ENCODE measurements at places on chromosomes 2 and 18.
A peak's percentile ranks its signal among the peaks of the same experiment; 100 is the strongest.

GRCh38 chr2:181419129-181419855 is 37.9 kb upstream of the ITGA4 start:
- DNase-seq, result no peak

- DNase-seq, result no peak
Observed at GRCh38 chr18:46250084-46250811, 146.1 kb downstream of the HAUS1 start.

- no peak for DNase-seq
Observed at GRCh38 chr2:100924520-100925451, 77.3 kb upstream of the RPL31 start.

- no peak for DNase-seq
Observed at GRCh38 chr18:63146828-63147409, 172.7 kb downstream of the BCL2 start.

DNA sequence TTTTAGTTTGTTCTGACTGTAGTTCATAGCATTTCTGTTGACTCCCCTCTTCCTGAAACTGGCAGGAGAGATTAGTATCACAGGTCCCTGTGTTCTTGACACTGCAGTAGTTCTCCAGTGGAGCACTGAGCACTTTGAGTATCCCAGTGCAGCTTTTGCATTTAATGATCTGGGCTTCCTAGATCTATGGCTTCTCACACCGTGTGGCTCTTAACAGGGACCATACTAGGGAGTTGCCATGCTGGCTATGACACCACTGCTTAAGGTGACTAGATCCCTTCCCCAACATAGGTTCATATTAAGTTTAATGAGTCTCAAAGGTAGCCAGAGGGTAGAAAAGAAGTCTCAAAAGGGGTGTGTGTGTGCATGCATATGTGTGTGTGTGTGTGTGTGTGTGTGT is 6.2 kb upstream of the MSTN start:
- no peak for DNase-seq

DNA sequence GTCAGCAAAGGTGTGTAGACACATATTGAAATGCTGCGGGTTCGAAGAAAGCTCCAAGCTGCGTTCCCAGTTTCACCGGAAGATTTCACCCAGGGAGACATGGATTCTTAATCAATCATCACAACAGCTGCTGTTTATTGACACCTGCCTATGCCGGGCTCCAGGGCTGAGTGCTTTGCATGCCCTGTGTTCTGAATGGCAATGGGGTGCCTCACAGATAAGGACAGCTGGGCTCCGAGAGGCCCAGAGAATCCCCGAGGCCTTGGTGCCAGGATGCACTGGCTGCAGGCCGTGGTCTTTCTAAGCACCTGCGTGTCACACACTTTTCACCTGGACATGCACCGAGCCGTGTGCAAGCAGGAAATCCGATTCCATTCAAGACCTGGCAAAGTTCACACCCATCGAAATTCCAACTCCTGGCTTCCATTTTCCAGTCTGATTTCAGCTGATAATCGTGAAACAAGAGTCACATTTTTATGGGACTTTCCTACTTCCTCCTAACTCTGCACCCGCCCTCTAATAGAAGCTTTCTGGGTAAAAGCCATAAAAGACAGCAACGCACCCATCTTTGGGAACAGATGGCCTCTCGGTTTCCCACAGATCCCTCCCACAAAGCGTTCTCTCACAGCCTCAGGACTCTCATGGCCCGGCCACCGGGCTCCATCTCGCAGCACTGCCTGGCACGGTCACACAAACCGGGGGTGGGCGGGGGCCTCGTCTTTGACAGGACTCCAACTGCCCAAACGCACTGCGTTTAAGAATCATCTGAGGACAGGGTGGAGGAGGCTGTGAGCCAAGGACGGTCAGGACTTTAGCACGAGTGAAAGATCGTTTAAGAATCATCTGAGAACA is 245.6 kb upstream of the SALL3 start:
- no peak for DNase-seq

DNA sequence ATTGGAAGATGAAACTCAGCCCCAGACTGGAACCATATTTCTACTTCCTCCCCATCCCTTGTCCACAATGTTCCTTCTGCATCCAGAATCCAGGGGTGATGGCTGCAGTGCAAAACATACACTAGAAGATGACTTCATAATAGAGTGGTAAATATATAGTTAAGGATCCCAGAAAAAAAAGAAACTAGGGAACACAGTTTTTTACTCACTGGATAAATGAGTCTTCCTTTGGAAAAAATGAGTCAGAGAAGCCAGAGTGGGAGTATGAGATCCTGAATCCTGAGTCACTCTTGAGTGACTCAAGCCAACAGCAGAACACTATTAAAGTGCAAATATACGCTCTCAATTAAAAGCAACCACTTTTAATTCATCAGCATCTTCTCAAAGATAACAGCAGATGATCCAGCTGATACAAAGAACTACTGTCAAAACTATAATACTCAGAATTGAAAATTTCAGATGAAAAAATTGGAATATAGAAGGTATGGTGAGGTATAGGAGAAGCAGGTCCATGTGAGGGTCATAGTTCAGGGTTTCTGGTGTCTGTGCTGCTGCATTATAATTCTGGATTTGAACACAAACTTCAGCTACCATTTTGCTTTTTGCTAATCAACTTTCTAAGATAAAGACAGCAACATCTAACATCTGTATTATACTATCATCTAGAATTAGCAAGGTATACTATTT is 987.2 kb upstream of the CDH2 start:
- DNase-seq, result no peak

DNA sequence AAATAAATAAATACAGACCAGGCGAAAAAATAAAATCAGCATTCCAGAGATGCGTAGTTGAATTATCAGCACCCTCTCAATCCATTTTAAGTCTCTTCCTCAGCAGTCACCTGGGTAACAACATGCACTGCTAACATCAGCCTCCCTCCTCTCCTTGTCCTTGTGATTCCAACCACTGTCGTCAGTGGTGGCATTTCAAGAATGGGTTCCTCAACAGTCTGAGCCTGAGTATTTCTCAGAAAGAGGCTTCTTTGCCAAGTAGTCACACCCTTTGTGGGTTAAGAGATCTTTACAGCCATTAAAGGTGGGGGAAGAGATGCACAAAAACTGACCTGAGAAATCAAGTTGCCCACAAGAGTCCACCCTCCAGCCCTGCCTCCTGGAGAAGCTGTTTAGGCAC is 39.0 kb downstream of the NOL10 start:
- DNase-seq, result no peak

DNA sequence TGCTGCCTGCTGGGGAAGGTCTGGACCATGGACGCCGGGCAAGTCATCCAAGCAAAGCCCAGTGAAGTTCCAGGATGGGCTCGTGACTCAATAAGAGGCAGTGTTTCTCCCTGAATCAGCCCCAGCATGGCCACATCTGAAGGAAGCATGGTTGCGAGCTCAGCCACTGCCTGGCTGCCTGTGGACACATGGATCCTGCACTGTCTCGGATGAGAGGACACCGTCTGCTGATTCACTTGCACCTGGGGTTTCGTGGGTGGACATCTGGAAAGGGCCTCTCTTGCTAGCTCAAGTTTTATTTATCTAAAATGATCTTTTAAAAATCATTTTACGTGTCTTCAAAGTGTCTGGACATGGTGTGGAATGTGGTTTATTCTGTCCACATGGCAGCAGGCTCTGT is 224.8 kb upstream of the FN1 start:
- DNase-seq, result no peak

- no peak for DNase-seq
Observed at GRCh38 chr2:239073745-239074530, 226.1 kb downstream of the TWIST2 start.

- no peak for DNase-seq
Observed at GRCh38 chr2:74162951-74163350, 15.2 kb upstream of the BOLA3 start.

DNA sequence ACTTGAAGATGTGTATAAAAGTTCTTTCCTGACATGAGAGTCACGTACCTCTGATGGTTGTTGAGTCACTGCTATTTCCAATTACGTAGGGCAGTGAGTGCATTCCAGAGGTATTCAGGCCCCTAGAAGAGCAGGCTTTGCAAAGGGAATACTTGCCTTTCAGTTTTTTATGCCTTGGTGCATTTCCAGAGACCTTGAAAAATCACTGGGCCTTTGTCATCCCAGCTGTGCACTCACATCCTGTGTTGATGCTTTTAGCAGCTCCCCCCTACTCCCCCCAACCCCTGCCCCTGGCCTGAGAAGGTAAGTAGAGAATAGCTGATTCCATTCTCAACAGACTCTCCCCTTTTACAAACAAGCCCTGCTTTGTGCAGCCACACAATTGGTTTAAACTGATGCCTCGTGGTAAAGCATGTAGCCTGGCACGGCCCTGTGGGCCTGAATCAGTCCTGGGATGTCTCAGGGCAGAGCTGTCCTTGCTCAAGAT is 174.2 kb downstream of the PRPF40A start:
- no peak for DNase-seq

DNA sequence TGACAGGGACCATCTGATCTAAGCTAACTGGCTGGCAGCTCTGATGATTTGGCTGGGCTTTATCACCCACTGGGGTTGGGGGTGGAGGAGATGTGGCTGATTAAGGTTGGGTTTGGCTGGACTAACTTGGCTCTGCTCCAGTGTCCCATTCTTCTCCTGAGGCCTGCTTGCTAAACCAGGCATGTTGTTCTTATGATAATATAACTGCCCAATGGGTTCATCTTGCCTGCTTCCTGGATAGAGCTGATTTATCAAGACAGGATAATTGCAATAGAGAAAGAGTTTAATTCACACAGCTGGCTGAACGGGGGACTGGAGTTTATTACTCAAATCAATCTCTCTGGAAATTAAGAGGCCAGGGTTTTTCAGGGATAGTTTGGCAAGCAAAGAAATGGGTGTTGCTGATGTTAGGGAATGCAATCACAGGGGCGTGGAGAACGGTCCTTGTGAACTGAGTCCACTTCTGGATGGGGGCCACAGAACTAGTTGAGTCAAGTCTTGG is 150.4 kb downstream of the PTH2R start:
- DNase-seq, result peak; percentile 80

DNA sequence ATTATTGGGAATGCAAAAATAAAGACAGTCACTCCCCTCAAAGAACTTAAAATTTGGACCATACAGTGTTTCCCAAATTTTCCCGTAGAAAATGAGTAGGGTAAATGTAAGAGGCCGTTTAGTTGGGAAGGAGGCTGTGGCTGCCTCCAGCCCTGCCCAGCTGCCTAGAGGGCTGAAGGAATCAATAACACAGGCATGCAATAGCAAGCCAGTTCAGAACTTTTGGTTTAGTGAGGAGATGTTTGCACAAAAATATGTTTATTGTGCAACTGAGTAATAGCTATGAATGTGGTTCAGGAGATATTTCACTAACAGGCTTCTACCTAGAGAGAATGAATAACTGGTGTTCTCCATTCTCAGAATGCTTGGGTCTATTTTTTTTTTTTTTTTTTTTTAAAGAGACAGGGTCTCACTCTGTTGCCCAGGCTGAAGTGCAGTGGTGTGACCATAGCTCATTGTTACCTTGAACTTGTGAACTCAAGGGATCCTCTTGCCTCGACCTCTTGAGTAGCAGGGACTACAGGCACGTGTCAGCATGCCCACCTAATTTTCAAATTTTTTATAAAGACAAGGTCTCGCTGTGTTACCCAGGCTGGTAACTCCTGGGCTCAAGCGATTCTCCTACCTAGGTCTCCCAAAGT is 23.6 kb downstream of the UGP2 start:
- DNase-seq, result no peak

- no peak for DNase-seq
Observed at GRCh38 chr2:148282201-148282600, 261.3 kb downstream of the MBD5 start.

GRCh38 chr2:126899616-126900185 is 1.0 kb downstream of the TEX51 start:
- DNase-seq, result no peak

GRCh38 chr2:28626891-28627421 is 124.7 kb upstream of the PPP1CB start:
- DNase-seq, result no peak

GRCh38 chr2:101961338-101962191 is 30.2 kb upstream of the IL1R2 start:
- DNase-seq, result no peak

- no peak for DNase-seq
Observed at GRCh38 chr2:233556881-233557736, 9.5 kb downstream of the USP40 start.

DNA sequence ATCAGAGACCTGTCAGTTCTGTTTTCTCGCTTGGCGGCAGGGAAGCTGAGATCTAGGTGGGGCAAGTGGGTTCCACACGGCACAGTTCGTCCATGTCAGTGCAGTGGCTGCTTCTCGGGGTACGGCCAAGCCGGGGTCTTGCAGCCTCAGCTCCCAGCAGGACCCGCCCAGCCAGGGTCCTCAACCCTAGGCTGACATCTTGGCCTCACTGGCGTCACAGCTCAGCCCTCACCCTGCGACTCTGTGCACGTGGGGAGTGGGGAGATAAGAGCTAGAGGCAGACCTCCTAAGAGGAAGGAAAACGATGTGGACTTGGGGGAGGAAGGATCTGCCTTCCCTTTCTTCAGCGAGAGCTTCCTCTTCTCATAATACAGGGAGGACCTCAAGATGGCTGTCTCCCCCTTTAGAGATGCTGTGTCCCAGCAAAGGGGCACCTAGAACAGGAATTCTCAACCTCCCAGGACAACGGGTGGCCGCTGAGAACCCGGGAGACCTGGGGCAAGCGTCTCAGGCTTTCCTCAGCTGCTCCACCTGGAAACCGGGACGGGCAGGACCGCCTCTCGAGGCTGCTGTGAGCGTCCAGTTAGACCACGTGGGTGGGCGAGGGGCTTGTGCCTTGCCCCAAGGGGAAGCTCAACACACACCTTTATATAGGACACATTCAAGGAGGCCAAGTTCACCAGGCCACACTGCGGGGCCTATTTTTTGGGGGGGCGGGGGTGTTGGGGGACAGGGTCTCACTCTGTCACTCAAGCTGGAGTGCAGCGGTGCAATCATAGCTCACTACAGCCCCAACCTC is 23.5 kb upstream of the KLF11 start:
- no peak for DNase-seq

DNA sequence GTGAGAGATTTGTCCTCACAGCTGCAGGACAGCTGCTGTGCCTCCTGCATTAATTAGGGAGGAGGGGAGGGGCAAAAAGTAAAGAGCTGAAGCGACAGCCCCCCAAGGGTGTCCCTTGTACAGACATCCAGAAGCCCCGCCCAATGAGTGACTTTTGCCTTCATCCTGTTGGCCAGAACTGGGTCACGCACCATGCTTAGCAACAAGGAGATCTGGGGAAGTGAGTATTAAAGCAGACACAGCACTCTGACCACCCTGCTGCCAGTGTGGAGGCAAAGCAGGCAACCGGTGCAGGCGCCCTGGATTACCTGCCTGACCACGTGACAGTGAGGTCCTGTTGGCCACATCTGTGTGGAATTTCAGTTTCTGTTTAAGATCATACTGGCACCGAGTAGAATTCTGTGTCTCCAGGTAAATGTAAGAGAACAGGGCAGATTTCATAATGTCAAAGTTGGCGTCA is 21.5 kb upstream of the BIN1 start:
- DNase-seq, result no peak
